ENCODE measurements at places on chromosomes 1 and 21.

DNA sequence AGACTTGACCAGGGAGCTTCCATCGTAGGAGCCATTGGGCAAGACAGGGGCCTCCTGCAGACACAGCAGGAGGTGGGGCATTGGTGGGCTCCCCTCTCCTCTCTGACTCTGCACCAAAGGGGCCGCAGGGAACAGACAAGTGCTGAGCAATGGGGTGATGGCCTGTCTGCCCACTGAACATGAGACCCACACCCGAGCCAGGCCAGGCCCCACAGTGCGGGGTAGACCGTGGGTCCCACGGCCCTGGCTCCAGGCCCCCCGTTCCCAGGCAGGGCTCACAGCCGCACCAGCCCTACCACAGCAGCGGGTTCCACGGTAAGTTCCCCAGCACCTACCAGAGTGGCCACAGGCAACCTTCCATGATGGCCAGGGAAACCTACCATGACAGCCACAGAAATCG lies 45.9 kb downstream of the CHD5 start:
- H3K36me3 ChIP-seq = no peaks in the 10 kb centered on the region
- no peak for DNase-seq
- no peak overlapping the region for H3K27ac ChIP-seq
- no peaks in the 10 kb centered on the region for H3K4me1 ChIP-seq

GRCh38 chr1:173049322-173049633 lies 1.5 kb downstream of the TNFSF18 start:
- H3K27ac ChIP-seq = no peak overlapping the region
- no peak for DNase-seq
- no peaks in the 10 kb centered on the region for H3K4me1 ChIP-seq
- H3K4me3 ChIP-seq = no peak overlapping the region

- H3K4me3 ChIP-seq = no peak overlapping the region
- peaks cover 77% of the 10 kb centered on the region for H3K27me3 ChIP-seq
- no peak for DNase-seq
- H3K4me1 ChIP-seq = no peaks in the 10 kb centered on the region
Observed at GRCh38 chr21:46005081-46005480, 23.5 kb downstream of the COL6A1 start.

GRCh38 chr1:9872430-9873165 lies 37.5 kb downstream of the CTNNBIP1 start:
- no peak overlapping the region for H3K4me3 ChIP-seq
- H3K27ac ChIP-seq = no peak overlapping the region
- no peak for DNase-seq
- H3K36me3 ChIP-seq = no peaks in the 10 kb centered on the region

- no peak for DNase-seq
- H3K27me3 ChIP-seq = no peaks in the 10 kb centered on the region
- no peaks in the 10 kb centered on the region for H3K4me1 ChIP-seq
- no peak overlapping the region for H3K27ac ChIP-seq
- H3K36me3 ChIP-seq = no peaks in the 10 kb centered on the region
- H3K4me3 ChIP-seq = no peak overlapping the region
Observed at GRCh38 chr1:158067662-158068061, 74.2 kb downstream of the KIRREL1 start.

DNA sequence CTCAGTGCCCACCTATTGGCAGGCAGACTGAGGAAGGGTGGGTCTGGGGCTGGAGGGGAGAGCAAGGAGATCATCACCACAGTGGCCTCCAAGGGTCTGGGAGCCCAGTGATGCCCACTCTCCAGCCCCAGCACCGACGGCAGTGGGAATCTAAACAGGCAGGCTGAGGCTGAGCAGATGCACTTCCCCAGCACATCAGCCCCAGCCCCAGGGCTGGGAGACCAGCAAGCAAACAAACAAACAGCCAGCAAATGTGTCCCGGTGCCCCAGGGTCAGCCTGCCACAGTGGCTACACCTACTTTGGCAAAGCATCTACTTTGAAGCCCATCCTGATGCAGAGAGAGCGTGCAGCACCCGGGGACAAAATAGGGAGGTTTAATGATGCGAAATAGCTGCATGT lies 216.3 kb upstream of the ZC3H12A start:
- H3K27ac ChIP-seq = no peak overlapping the region
- H3K27me3 ChIP-seq = peaks cover 92% of the 10 kb centered on the region
- no peak overlapping the region for H3K4me3 ChIP-seq
- DNase-seq = no peak
- no peaks in the 10 kb centered on the region for H3K36me3 ChIP-seq

DNA sequence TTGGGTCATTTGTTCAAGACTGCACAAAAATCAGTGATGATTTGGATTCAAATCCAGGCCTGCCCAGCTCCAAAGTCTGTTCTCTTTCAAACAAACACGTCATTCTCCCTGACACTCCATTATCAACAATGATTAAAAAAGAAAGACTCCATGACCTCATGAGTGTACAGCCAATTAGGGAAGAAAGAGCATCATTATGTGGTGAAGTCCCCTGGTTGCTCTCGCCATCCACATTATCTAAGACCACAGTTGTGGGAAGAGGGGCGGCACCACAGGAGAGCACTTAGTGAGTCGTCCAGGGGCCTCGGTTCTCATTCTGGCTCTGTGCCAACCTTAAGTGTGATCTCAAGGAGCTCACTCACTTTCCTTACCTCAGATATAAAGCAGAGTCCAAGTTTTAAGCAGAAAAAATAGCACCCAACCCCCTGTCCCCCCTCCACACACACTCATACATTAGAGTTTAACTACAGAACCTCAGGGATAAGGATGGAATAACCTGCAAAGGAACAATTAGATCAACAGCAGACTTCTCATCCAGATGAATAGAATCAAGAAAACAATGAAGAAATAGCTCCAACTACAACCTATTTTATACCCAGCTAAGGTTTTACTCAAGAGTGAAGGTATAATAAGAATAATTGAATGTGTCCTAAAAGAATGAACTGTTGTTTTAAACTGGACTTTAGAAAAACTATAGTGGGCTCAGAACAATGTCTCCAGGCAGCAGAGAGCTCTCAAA lies 47.8 kb downstream of the COL6A1 start:
- H3K27ac ChIP-seq = no peak overlapping the region
- H3K4me3 ChIP-seq = no peak overlapping the region
- H3K36me3 ChIP-seq = no peaks in the 10 kb centered on the region
- H3K4me1 ChIP-seq = no peaks in the 10 kb centered on the region

DNA sequence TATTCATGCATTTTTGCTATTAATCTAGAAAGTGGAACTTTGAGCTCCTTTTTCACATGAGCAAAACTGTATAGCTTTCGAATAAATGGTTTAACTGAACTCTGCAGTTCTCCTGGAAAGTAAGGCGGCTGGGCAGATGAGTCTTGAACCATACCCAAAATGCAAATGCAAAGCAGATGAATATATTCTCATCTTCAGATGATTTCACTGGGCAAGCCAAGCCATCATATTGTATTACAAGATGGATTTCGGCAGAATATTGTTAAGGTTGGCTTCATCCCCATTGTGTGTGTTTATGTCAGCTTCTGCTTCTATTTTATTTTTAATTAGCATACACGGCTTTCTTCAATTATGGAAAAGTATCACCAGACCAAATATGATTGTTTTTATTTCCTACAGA lies 209.6 kb downstream of the GREM2 start:
- no peak for DNase-seq
- no peak overlapping the region for H3K4me3 ChIP-seq
- H3K27me3 ChIP-seq = no peaks in the 10 kb centered on the region

DNA sequence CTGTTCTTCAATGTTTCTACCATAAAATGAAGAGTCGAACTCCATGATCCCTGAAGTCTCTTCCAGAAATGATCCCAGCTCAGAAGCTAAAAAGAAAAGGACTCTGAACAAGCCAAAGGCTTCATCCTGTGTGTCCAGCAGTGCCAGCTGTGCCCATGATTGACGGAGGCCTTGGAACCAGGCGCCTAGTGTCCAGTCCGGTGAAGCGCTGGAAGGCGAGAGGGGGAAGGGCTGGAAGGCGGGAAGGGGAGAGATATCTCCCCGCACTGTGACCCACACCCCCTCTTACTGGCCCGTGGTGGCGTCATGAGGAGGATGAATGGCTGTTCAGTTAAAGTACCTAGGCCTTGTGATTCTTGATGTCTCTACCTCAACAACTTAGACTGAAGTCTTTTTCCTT lies 10.4 kb upstream of the PLEKHA6 start:
- no peak for DNase-seq
- no peaks in the 10 kb centered on the region for H3K4me1 ChIP-seq
- no peaks in the 10 kb centered on the region for H3K36me3 ChIP-seq
- no peak overlapping the region for H3K4me3 ChIP-seq

- H3K36me3 ChIP-seq = no peaks in the 10 kb centered on the region
- no peak overlapping the region for H3K4me3 ChIP-seq
- no peaks in the 10 kb centered on the region for H3K27me3 ChIP-seq
Observed at GRCh38 chr1:64263335-64263734, 59.9 kb downstream of the UBE2U start.

- no peak for DNase-seq
- H3K36me3 ChIP-seq = no peaks in the 10 kb centered on the region
- no peak overlapping the region for H3K4me3 ChIP-seq
- H3K4me1 ChIP-seq = no peaks in the 10 kb centered on the region
Observed at GRCh38 chr21:36489776-36490165, 9.8 kb upstream of the CLDN14 start.

- DNase-seq = no peak
- H3K36me3 ChIP-seq = no peaks in the 10 kb centered on the region
- no peaks in the 10 kb centered on the region for H3K4me1 ChIP-seq
- H3K4me3 ChIP-seq = no peak overlapping the region
- H3K27me3 ChIP-seq = no peaks in the 10 kb centered on the region
- H3K27ac ChIP-seq = no peak overlapping the region
Observed at GRCh38 chr1:14517841-14518180, 80.7 kb upstream of the KAZN start.

DNA sequence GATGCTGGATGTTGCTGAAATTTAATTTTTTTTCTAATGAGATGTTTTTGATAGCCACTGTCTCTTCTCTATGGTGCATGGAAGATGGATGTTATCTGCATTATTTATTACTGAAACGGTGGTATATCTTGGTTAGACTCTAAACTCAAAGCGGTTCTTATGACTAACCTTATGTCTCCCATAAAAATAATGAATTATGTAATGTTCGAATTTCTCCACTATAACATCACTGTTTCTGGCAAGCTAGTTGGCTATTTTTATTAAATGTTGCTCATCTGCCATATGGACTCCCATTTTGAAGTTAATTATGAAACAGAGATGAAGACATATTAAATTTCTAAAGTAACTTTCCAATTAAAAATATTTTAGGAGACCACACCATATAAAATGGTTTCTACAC lies 808.6 kb upstream of the ADGRL4 start:
- no peak overlapping the region for H3K27ac ChIP-seq
- H3K4me1 ChIP-seq = no peaks in the 10 kb centered on the region
- no peaks in the 10 kb centered on the region for H3K27me3 ChIP-seq
- H3K36me3 ChIP-seq = no peaks in the 10 kb centered on the region
- no peak for DNase-seq

- H3K4me1 ChIP-seq = peaks cover 8% of the 10 kb centered on the region
- no peaks in the 10 kb centered on the region for H3K36me3 ChIP-seq
- H3K4me3 ChIP-seq = no peak overlapping the region
- peak; percentile 71 for DNase-seq
Observed at GRCh38 chr1:31848381-31848897, 32.6 kb upstream of the SPOCD1 start.

GRCh38 chr1:68745451-68745850 lies 248.6 kb upstream of the DEPDC1 start:
- no peaks in the 10 kb centered on the region for H3K36me3 ChIP-seq
- H3K27ac ChIP-seq = no peak overlapping the region
- DNase-seq = no peak
- H3K27me3 ChIP-seq = no peaks in the 10 kb centered on the region
- H3K4me1 ChIP-seq = no peaks in the 10 kb centered on the region
- no peak overlapping the region for H3K4me3 ChIP-seq

DNA sequence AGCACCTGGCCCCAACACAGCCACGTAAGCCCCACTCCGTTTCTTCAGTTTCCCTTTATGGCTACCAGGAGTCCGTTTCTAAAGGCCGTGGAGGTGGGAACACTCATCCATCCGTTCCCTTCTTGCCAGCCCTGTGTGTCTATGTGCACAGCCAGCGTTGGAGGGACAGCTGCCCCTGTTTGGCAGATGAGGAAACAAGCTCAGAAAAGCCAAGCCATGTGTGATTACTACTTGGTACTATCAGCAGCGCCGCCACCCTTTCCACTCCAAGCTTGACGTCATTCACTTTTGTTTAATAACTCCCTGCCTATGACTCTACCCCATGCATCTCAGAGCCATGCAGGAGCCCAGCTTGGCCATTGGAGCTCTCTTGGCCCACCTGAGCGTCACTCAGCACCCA lies 3.5 kb downstream of the LRP8 start:
- no peak overlapping the region for H3K27ac ChIP-seq
- no peak overlapping the region for H3K4me3 ChIP-seq
- H3K4me1 ChIP-seq = peaks cover 11% of the 10 kb centered on the region
- no peaks in the 10 kb centered on the region for H3K27me3 ChIP-seq
- peaks cover 3% of the 10 kb centered on the region for H3K36me3 ChIP-seq

- H3K36me3 ChIP-seq = no peaks in the 10 kb centered on the region
- DNase-seq = peak; percentile 34
- no peaks in the 10 kb centered on the region for H3K27me3 ChIP-seq
- no peak overlapping the region for H3K27ac ChIP-seq
- no peak overlapping the region for H3K4me3 ChIP-seq
Observed at GRCh38 chr1:19462781-19463503, 22.4 kb downstream of the CAPZB start.

DNA sequence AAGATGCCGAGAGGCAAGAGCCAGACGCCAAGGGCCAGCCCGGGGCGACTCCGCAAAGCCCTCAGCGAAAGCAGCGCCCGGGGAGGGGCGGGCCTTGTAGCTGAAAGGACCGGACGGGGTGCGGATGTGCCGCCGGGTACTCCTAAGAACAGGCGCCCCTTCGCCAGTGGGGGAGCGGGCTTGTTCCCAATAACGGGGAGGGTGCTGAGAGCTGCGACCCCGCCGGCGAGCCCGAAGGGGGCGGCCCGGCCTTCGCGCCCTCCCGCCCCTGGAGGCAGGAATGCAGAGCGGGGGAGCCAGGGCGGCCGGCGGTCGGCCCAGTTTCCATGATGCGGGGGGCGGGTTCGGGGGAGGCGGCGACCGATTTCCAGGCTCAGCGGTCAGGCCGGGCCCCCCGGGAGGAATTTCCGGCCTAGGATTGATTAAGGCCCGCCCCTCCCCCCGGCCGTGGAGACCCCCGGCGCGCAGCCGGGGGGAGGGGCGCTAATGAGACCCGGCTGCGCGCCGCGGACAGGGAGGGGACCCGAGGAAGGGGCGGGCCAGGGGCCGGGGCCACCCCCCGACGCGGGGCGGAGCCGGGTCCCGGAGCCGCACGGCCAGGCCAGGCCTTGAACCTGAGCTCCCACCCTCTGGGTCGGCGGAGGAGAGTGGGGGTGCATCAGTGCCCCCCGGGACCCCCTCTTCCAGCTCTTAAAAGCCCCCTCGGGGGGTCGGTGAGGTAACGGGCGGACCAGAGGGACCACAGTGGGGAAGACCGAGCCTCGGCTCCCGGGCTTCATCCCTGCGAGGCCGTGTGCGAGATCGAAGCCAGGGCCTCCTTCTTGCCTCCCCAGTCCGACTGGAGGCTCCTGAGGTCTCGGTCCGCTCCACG lies 898 bp upstream of the TMEM200B start:
- H3K4me3 ChIP-seq = peak overlapping the region; percentile 64
- peaks cover 31% of the 10 kb centered on the region for H3K27me3 ChIP-seq
- H3K27ac ChIP-seq = no peak overlapping the region
- no peaks in the 10 kb centered on the region for H3K4me1 ChIP-seq
- peak; percentile 44 for DNase-seq

All from MM.1S (cell line).